ENCODE measurements at places on chromosomes 7 and 10. TPM values are rescaled to one million over a fixed set of nuclear protein-coding genes. Genes with fewer than 3 reads are reported as not detected.

Gene EXOC6
- total RNA-seq, result 10.6 TPM

Gene TEX36
- total RNA-seq, result not detected

GRCh38 chr7:128148676-128149075 lies 92.4 kb upstream of the LEP start:
- no peak for DNase-seq

DNA sequence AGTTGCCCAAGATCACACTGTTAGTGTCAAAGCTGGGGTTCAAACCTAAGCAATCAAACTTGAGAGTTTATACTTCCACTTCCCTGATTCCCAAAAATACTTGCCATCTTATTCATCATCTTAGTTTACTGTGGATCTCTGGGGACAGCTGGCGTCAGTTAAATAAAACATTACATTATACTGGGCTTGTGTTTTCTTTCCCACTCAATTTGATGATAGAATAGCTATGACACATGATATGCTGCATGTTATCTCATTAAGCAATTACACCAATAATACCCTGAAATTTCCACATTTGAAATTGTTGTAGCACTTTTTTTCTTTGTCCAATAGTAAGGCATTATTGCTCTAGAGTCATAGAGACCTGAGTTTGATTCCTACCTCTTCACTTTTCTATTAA lies 62.9 kb upstream of the MXI1 start:
- no peak for DNase-seq

DNA sequence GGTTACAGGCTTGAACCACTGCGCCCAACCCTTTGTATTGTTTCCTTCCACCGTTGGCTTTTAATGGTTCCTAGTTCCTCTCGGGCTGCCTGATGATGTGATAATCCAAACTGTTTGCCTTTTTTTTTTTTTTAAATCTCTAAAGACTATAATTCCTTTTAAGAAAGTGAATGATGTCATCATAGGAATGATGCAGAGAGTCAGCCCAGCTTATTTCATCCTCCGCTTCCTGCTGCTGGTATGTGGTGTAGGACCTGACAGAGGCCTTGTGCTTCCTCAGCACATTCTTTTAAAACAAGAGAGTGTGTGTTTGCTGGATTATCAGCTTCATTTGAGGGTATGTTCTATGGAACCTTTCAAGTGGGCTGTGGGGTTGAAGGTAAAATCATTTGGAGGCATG lies 241.4 kb downstream of the LRMDA start:
- DNase-seq, result no peak

GRCh38 chr10:122390271-122390670 lies 15.8 kb downstream of the PLEKHA1 start:
- DNase-seq, result no peak

DNA sequence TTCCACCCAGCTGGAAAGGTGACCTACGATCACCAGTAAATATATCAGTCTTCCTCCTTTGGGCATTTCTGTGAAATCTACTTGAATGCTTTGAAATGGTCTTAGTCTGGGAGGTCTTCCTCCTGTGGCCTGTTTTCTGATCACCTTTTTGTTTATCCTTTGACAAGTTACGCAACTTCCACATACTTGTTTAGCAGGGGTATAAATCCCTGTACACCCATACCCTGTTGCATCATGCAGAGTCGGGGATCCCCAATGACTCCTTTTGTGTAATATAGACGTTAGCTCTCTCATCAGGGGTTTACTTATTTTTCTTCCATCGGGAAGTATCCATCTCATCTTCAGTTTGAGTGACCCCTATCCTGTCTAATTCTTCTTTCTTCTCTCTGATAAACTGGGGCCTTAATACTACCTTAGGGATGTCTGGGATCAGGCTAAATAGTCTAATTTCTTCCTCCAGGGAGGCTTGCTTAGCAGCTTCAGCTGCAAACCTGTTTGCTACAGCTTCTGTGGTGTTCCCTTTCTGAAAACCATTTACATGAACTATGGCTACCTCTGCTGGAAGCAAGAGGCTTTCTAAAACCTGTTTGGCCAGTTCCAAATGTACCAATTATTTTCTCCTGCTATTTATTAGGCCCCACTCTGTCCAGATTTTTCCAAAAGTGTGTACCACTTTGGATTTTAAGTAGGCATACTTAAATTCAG lies 25.8 kb downstream of the MAPK8 start:
- DNase-seq, result no peak

DNA sequence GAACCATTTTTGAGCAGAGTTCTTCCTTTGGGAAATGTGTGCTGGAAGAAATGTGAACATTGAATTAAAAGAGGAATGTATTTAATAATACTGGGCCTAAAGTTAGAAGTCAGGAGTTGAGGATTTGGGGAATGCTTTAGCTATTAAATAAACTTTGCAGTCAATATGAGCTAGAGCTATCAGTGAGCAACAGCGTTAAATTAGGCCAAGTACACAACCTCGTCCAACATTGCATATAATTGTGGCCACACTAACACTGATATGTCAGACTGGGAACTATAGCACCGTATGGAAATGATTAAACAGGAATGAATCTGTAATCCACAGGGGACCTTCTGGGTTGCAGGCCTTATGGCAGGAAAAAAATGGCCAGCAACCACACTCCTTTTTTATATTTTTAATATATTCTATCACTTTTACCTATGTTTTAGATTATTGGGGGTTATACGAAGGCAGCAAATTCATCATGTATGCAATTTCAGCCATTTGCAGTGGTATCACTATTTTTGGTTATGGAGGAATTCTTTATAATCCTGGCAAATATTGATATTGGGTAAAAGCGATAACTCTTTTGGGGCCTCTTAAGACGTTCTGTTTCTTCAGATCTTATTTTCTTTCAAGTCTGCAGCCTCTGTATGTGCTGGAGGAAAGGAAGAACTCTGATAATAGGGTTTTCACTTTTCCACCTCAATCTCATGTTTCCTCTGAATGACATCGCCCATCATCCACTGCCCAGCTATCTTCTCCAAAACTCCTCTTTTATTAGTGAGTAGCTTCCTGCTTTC lies 236.3 kb upstream of the PLXDC2 start:
- DNase-seq, result no peak

DNA sequence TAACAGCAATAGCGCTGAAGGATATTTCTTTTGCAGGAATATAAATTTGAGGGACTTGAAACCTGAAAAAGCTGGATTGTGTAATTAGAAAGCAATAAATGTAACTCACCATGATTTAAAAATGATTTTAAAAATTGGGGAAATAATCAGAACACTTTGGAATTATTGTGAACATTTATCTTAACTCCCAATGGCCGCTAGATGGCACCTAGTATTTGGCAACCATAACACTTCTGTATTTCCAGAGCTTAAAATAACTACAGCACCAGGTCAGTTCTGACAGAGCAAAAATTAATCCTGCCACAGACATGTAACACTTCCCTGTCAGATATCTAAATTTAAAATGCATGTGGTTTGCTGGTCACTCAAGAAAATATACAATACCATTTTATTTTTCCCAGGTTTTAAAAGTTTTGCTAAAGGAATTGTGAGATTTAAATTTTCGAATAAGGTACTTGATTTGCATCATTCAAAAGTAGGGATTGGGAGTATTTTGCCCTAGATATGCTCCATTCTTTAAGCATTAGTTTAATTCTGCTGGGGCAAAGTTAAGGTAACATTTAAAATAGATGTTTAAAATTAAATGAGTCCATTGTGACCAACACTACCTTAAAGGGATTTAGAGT lies 144.5 kb downstream of the PPP1R3A start:
- no peak for DNase-seq
